Activated CD8-positive, alpha-beta memory T cell treated with anti-CD3 and anti-CD28 coated beads, Interleukin-2, amount 50 U/mL, for 48 hours (primary cell): ENCODE measurements at places on chromosomes 7 and 10.
A peak's percentile ranks its signal among the peaks of the same experiment; 100 is the strongest.

- DNase-seq, result peak; percentile 74
Measured at GRCh38 chr10:119270762-119271366, 63.5 kb downstream of the GRK5 start.

DNA sequence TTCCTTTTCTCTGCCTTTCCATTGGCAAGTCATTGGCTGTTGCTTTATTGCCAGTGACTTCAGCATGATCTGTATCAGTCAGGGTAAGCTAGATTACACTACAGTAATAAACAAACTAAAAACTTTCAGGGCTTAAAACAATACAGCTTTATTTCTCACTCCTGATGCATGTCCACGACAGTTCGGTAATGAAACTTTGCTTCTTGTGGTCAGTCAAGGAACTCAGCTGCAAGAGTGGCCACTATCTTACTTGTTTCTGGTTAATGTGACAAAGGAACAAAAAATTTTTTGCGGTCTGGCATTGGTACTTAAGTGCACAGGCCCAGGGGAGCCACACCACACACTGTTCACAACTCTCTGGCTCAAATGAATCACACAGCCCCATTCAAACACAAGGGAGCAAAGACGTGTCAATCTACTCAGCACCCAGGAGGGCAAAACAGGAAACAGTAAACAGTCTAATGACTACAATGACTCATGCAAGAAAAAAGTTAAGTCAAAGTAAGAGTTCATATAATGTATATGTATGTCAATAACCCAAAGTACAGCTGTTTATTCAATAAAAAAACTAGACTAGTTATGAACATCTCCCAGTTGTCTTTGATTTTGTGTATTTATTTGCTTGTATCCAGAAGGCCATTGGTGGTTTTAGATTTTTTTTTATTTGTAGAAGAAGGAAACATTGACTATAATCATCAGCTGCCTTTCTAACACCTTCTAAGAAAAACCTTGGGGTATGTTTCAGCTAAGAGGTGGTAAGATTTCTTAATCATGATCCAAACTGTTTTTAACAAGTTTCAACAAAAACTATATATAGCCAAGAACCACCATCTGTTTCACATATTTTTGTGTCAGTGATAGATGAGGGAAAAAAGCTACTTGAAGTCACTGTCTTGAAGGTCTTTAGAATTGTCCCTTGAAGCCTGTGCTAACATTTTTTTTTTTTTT lies 134.4 kb upstream of the FAM3C start:
- DNase-seq, result no peak

- no peak for DNase-seq
Measured at GRCh38 chr7:102933763-102934162, 21.0 kb downstream of the LRRC17 start.

DNA sequence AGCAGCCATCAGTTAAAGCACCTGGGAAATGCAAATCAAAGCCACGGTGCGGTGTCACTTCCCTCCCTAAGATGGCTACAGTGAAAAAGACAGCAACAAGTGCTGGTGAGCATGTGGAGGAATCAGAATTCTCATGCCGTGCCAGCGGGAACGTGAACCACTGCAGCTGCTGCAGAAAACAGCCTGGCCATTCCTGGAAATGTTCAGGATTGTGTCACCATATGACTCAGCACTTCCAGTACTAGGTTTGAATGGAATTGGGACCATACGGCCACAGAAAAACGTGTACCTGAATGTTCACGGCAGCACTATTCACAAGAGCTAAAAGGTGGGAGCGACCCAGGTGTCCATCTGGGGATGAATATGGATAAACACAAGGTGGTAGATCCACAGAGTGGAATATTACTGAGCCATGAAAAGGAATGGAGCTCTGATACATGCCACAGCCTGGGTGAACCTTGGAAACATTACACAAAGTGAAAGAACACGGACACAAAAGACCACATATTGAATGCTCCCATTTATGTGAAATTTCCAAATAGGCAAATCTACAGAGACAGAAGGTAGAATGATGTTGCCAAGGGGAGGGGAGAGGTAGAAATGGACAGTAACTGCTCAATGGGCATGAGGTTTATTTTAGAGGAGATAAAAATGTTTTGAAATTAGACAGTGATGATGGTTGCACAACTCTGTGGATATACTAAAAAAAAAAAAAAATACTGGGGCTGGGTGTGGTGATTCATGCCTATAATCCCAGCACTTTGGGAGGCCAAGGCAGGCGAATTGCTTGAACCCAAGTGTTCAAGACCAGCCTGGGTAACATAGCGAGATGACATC lies 61.6 kb downstream of the MICALL2 start:
- DNase-seq, result no peak

GRCh38 chr10:64196638-64197315 lies 675.6 kb downstream of the REEP3 start:
- DNase-seq, result no peak

GRCh38 chr10:94180576-94180975 lies 182.2 kb downstream of the NOC3L start:
- no peak for DNase-seq

GRCh38 chr10:111677759-111678158 lies 505.8 kb downstream of the GPAM start:
- DNase-seq, result no peak

GRCh38 chr7:13897819-13898218 lies 91.6 kb downstream of the ETV1 start:
- no peak for DNase-seq

GRCh38 chr7:30745261-30745941 lies 6.5 kb upstream of the INMT start:
- no peak for DNase-seq

GRCh38 chr10:73887294-73888039 lies 13.1 kb upstream of the CAMK2G start:
- DNase-seq, result no peak

GRCh38 chr7:17991866-17992648 lies 35.6 kb downstream of the PRPS1L1 start:
- peak; percentile 61 for DNase-seq

DNA sequence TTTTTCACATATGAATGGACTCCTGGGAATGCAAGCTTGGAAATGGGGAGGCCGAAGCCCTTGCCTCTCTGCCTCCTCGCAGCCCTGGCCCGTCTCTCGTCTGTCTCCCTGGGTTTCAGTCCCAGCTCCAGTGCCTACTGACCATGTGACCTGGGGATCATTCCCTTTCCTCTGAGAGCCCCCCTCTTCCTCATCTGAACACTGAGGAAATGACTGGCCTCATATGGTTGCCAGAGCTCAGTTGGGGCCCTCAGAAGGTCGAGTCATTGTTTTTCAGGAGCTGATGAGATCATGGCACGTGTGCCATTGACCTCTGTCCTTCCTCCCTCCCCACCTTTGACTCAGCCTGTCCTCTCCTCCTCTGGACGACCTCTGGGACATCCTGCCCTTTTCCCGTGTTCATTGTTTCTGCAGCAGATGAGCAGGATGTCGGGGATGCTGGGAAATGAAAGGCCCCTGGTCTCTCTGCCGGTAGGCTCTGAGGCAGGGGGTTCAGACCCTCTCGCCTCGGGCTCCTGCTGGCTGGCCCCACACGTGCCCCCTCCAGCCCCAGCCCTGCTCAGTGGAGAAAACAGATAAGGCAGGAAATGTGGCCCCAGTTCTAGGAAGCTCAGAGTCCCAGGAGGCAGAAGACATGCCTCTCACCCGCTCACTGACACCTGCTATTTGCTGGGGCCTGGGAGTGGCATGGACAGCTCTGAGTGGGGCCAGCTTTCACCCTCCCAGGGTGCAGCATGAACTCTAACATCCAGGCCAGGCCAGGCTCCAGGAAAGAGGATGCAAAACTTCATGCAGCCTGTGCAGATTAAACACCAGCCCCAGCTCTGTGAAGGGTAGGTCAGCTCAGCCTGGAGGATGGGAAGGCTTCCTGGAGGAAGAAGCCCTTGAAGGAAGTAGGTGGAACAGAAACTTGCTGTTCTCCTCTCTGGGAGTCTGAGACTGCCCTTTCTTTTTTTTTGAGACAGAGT lies 8.3 kb upstream of the PPP1R35 start:
- no peak for DNase-seq

DNA sequence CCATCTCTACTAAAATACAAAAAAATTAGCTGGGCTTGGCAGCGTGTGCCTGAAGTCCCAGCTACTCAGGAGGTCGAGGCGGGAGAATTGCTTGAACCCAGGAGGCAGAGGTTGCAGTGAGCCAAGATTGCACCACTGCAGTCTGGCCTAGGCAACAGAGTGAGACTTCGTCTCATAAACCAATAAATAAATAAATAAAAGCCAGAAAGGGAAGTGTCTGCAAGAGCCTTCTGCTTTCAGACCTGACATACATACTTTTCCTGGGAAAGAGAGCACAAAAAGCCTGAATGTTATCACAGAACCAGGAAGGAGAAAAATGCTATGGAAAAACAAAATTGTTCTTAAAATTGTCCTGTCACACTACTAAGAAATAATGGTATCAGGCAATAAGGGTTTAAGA lies 4.1 kb upstream of the KIF5B start:
- DNase-seq, result no peak

- no peak for DNase-seq
Measured at GRCh38 chr7:80443325-80443724, 68.5 kb downstream of the GNAT3 start.

- DNase-seq, result no peak
Measured at GRCh38 chr7:157739031-157739430, 402.2 kb downstream of the DNAJB6 start.

DNA sequence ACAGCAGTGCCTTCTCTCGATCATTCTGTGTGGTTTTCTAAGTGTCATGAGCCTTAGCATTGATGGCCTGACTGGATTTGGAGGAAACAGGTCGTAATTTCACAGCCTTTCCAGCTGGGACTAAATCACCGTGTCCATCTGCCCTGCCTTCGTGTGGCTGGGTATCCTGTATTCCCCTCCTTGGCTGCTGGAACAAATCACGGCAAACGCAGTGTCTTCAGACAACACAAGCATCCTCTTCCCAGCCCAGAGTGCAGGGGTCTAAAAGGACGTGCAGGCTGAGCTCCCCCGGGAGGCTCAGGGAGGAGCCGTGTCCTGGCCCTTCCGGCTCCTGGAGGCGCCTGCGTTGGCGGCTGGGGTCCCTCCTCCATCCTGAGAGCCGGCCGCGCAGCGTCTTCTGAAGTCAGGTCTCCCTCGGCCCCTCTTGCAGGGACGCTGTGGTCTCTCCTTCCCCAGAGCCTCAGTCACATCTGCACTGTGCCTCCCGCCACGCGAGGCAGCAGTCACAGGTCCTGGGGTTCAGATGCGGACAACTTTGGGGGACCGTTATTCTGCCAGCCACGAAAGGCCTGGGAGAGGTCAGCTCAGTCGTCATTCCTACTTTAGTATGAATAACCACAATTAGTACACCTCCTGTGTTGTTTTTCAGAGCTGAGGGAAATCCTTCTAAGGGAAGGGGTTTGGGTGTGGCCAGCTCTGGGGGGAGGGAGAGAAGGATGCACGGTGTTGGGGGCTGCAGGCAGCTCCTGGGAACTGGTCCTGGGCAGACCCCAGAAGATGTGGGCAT lies 41.1 kb downstream of the FAM20C start:
- DNase-seq, result no peak

- no peak for DNase-seq
Measured at GRCh38 chr7:42690794-42691639, 220.9 kb downstream of the C7orf25 start.
